ENCODE measurements at places on chromosomes 3 and 15. TPM values are rescaled to one million over a fixed set of nuclear protein-coding genes. Genes with fewer than 3 reads are reported as not detected.

- no peaks in the 10 kb centered on the region for H3K27me3 ChIP-seq
- no peaks in the 10 kb centered on the region for H3K36me3 ChIP-seq
- no peak for DNase-seq
- H3K4me3 ChIP-seq, result no peak overlapping the region
- H3K27ac ChIP-seq, result no peak overlapping the region
Measured at GRCh38 chr3:195570344-195570743, 13.4 kb downstream of the APOD start.

GRCh38 chr3:76487446-76487845 is 552.5 kb upstream of the ROBO2 start:
- no peak overlapping the region for H3K4me3 ChIP-seq
- no peaks in the 10 kb centered on the region for H3K36me3 ChIP-seq
- H3K27me3 ChIP-seq, result no peaks in the 10 kb centered on the region
- DNase-seq, result no peak
- no peak overlapping the region for H3K27ac ChIP-seq

DNA sequence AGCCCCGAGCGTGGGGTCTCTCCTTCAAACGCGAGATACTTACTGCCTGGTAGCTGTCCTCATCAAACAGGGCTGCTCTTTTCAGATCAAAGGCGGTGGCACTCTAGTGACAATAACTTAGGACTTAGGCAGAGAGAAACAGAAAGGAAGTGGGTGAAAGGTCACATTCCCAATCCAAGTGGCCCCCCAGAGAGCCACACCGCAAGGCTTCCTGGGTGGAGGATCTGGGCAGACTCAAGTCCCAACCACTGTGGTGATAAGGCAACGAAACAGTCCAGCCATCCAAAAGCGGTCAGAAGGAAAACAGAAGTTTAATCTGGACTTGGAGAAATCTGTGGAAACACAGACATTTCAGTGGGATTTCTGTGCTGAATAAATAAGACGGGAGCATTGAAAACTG is 227.2 kb downstream of the ADAMTS17 start:
- no peaks in the 10 kb centered on the region for H3K27me3 ChIP-seq
- H3K4me3 ChIP-seq, result peak overlapping the region; percentile 62
- peaks cover 56% of the 10 kb centered on the region for H3K4me1 ChIP-seq
- H3K27ac ChIP-seq, result peak overlapping the region; percentile 95
- H3K36me3 ChIP-seq, result peaks cover 6% of the 10 kb centered on the region
- DNase-seq, result no peak

DNA sequence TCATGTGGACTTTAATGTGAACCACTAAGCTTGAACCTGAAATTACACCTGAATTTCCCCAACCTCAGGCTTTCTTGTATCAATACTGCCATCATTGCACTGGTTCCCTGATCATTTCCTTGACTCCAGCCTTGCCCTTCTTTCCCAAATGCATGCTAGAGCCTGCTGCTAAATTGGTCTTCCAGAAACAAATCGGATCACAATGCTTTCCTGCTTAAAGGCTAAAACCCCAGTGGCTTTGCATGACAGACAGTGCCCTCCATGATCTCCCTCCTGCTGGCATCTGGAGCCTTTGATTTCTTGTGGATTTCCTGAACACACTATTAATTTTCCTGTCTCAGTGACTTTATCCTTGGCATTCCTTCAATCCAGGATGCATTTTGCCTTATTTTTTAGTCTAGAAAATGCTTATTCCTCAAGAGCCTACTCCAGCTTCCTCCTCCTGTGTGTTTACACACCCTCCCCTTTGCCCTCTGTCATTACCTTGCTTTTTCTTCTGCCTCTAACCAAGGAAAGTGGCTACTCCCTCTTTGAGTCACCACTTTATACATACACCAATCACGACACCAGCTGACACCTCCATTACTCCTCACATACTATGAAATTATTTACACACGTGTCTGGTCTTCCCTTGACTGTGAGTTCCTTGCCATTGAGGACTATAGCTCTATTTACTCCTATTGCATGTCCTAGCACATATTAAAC is 214.6 kb downstream of the KCNAB1 start:
- no peak for DNase-seq
- H3K27ac ChIP-seq, result no peak overlapping the region
- H3K27me3 ChIP-seq, result no peaks in the 10 kb centered on the region
- H3K4me1 ChIP-seq, result no peaks in the 10 kb centered on the region

GRCh38 chr15:69107025-69107620 is 53.3 kb upstream of the GLCE start:
- DNase-seq, result no peak
- H3K36me3 ChIP-seq, result no peaks in the 10 kb centered on the region
- H3K27me3 ChIP-seq, result peaks cover 10% of the 10 kb centered on the region
- no peak overlapping the region for H3K27ac ChIP-seq
- H3K4me1 ChIP-seq, result peaks cover 4% of the 10 kb centered on the region

- peak; percentile 85 for DNase-seq
- peaks cover 20% of the 10 kb centered on the region for H3K4me1 ChIP-seq
- H3K4me3 ChIP-seq, result no peak overlapping the region
- H3K27ac ChIP-seq, result no peak overlapping the region
- no peaks in the 10 kb centered on the region for H3K27me3 ChIP-seq
Measured at GRCh38 chr3:195859061-195859845, 47.5 kb upstream of the MUC4 start.

GRCh38 chr15:93603550-93603949 is 514.5 kb upstream of the RGMA start:
- no peaks in the 10 kb centered on the region for H3K27me3 ChIP-seq
- H3K4me1 ChIP-seq, result no peaks in the 10 kb centered on the region
- H3K36me3 ChIP-seq, result peaks cover 1% of the 10 kb centered on the region
- H3K4me3 ChIP-seq, result no peak overlapping the region

DNA sequence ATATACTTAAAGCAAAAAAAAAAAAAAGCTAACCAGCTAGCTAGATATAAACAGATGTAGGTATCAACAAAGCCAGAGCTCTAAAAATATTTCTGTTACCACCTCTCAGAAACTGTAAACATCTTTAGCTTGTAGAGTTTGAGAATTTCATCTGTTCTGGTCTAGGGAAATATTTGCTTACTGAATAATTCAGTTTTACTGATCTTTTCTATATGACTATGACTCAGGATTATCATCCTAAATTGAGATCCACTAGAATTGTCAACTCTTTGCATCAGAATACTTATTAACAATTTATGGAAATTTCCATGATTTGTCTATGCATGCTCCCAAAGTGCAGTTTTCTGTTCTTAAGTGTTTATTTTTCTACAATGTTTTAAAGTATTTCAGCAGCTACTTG is 517.3 kb downstream of the DIPK2A start:
- no peak overlapping the region for H3K4me3 ChIP-seq
- no peak for DNase-seq
- no peak overlapping the region for H3K27ac ChIP-seq
- H3K27me3 ChIP-seq, result no peaks in the 10 kb centered on the region
- H3K4me1 ChIP-seq, result no peaks in the 10 kb centered on the region

GRCh38 chr15:78968539-78969271 is 23.9 kb upstream of the CTSH start:
- no peak overlapping the region for H3K4me3 ChIP-seq
- no peak for DNase-seq
- no peaks in the 10 kb centered on the region for H3K36me3 ChIP-seq
- no peaks in the 10 kb centered on the region for H3K27me3 ChIP-seq
- peak overlapping the region; percentile 1 for H3K27ac ChIP-seq

DNA sequence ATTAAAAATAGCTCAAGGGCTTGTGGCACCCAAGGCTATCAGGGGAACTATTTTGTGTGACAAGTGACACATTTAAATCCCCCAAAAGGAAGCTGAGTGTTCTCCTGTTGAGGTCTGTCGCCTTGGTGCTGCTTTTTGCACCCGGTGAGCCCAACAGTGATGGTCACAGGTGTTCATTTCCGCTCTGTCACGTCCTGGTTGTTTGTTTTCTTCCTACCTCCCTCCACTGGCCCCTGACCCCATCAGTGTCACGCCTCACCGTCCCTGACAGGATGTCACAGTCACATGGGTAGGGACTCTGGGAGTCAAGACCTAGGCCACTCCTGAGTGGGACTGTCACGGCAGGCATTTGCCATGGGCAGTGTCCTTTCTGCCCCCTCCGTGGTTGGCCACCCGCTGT is 11.2 kb downstream of the SLCO3A1 start:
- no peaks in the 10 kb centered on the region for H3K27me3 ChIP-seq
- no peak overlapping the region for H3K4me3 ChIP-seq
- no peak for DNase-seq
- peaks cover 6% of the 10 kb centered on the region for H3K4me1 ChIP-seq
- H3K27ac ChIP-seq, result no peak overlapping the region

DNA sequence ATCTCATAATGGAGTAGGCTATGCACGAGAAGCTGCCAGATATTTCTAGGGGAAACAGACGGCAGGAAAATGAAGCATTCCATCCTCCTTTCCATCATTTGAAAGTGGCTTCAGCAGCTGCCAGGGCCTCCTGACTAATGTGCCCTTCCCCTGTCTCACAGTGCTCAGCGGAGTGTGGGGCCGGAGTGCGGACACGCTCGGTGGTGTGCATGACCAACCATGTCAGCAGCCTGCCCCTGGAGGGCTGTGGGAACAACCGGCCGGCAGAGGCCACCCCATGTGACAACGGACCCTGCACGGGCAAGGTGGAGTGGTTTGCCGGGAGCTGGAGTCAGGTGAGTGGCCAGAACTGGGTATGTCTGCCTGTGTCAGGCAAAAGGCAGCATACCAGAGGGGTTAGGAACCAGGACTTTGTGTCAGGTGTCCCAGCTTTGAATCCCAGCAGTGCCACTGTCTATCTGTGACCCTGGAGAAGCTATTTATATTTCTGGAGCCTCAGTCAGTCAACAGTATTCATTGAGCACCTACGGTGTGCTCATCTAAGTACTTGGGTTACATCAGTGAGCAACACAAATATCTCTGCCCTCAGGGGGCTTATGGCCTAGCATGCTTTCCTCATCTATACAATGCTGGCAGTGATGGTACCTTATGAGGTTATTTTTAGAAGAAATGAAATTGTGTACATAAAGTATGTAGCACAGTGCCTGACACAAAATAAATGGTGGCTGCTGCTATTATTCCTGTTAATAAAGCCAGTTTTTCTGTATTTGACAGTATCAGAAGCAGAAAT is 52.4 kb upstream of the NR2E3 start:
- H3K27ac ChIP-seq, result no peak overlapping the region
- peaks cover 10% of the 10 kb centered on the region for H3K36me3 ChIP-seq
- H3K4me3 ChIP-seq, result no peak overlapping the region
- no peak for DNase-seq
- no peaks in the 10 kb centered on the region for H3K27me3 ChIP-seq

The TMEM212 gene
- not detected for total RNA-seq

The CRABP1 gene
- total RNA-seq, result 803 TPM

All from neural crest cell (in vitro differentiated cells).